ENCODE measurements at places on chromosomes 5 and 9.
A peak's percentile ranks its signal among the peaks of the same experiment; 100 is the strongest.

DNA sequence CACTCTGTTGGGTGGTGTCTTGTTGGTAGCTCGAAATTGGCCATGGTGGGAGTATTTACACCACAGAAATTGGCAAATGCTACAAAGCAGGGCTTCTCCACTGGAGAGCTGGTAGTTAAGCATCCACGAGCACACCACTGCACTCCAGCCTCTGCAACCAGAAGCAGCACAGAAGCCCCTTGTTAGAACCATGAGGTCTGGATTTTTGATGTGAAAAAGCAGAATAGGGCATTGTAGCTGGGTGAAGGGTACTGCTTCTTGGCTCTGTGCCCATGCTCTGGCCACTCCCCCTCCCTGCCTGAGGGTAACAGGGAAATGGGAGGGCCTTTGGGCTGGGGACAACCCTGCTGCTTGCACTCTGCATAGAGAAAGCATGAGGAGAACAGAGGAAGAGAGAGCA is 81.2 kb upstream of the UBTD2 start:
- DNase-seq, result no peak

GRCh38 chr9:33167972-33168461 is 881 bp upstream of the B4GALT1 start:
- no peak for DNase-seq

DNA sequence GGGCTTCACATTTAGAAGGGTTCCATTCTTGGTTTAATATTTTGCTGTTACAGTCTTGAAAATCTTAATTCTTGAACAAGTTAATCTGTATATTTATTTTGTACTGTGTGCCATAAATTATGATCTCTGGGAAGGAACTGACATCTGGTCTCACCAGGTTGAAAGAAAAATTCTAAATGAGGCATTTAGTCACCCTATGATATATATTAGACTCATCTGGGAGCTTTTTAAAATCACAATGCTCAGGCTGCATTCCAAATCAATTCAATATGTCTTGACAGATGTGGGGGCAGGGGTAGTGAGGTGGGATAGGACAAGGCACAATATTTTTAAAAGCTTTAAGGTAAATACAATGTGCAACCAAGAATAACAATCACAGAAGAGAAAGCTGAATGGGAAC is 569.2 kb downstream of the PRR16 start:
- no peak for DNase-seq

- DNase-seq, result no peak
These were observed 27.2 kb downstream of the NEUROG1 start for GRCh38 chr5:135508496-135509005.

GRCh38 chr5:121273833-121274433 is 577.7 kb upstream of the FTMT start:
- DNase-seq, result no peak

DNA sequence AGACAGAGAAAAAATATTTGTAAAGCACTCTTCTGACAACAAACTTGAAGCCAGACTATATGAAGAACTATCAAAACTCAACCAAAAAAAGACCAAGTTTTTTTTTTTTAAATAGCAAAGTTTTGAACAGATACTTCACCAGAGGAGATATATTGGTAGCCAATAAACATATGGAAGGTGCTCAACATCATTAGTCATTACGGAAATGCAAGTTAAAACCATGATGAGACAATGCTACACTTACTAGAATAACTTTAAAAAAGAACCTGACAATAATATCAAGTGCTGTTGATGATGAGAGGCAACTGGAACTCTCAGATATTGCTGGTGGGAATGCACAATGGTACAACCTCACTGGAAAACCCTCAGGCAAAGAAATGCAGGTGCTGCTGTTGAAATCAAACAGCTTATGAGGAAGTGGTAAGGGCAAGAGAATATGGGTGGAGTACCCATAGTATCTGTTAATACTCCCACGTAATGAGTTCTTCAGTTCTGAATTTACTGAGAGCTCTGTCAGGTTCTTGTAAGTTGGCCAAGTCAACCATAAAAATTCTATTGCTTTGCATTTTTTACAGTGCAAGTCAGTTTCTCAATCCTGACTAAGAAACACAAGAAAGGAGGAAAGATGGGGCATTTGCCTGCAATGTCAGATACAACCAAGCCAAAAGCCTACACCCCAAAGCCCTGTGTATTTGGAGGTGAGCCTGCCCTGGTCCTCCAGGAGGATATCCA is 87.3 kb upstream of the GNAQ start:
- peak; percentile 29 for DNase-seq

DNA sequence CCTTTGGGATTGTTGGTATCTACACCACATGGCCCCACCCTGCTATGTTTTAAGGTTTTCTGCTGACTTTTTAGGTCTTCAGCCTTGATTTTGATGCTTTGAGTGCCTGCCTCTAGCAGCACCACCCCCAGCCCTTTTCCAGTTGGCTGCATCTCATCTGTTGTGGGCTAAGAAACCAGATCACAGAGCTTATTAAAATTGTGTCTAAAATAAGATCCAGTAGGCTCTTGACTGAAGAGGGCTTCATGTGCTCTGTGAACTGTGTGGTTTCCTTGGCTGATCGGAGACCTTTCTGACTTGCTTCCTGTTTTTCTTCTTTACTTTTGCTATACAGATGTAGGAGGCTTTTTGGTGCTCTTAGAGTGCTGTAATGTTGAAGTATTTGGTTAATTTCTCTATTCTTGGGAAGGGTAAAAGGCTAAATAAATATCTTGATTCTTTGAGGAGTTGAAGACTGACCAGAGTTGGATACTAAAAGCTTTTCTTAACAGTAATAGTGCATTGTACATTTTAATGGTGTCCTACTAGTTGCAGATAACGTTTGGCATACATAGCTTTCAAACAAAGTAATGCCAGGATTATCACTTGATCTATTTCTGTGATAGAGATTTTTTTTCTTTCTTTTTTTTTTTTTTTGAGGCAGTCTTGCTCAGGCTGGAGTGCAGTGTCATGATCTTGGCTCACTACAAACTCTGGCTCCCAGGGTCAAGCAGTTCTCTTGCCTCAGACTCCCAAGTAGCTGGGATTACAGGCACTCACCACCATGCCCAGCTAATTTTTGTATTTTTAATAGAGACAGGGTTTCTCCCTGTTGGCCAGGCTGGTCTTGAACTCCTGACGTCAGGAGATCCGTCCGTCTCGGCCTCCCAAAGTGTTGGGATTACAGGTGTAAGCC is 4.5 kb downstream of the UBE2D2 start:
- peak; percentile 70 for DNase-seq

GRCh38 chr5:54457094-54457862 is 1.8 kb downstream of the HSPB3 start:
- no peak for DNase-seq

DNA sequence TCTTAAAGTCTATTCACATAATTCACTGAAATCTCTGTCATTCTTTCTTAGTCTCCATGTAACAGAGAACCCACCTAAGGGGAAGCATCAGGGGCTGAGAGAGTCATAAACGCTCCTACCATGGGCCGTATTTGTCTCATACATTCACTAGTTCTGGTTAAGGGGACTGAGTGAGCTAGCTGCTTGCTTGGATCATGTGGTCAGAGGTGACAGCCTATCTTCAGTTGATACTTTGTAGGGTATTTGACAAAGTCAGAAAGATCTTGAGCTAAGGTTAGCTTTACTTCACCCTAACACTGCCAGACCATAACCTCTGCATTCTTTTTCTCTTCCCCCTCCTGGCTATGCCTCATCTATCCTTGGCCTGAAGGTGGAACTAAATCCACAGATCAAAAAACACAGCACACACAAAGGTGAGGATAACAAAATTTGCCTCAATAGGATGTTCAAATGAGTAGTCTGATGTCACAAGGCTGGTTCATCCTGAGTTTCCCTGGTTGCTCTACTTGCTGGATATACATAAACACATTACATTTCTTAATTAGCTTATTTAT is 66.5 kb downstream of the MARCHF3 start:
- no peak for DNase-seq

- no peak for DNase-seq
These were observed 201.4 kb downstream of the ADAMTSL1 start for GRCh38 chr9:18675332-18675731.

GRCh38 chr5:113099822-113100221 is 123.2 kb downstream of the DCP2 start:
- no peak for DNase-seq

DNA sequence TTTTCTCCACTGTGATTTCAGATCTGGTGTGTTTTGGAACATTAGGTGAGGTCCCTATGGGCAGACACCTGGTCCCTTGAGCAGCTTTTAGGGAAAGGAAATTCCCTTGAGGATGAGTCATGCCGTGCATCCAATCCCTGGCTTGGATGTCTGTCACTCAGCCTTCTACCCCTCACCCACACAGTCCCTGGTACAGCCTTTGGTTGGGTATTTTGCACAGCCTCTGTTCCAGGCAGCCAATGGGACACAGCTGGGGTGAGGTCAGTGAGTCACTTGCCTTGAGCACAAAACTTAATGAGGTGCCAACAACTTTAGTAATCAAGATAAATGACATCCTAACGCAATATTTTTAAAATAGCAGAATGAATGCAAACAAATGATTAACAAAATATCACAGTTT is 22.7 kb upstream of the SVEP1 start:
- DNase-seq, result no peak

DNA sequence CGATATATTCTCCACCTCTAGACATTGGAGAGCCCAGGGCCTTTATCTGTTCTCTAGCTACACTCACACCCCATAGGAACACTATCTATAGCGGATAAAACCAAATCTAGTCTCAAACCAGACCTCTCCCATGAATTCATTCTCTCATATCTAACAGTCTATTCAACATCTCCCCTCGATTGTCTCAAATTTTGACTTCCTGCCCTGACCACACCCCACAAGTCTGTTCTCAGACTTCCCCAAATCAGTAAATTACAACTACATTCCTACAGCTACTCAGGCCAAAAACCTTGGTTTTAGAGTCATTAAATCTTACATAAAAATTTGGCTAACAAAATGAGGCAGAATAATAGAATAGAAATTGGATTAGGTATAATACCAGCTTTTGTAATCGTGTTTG is 12.5 kb upstream of the SLC1A3 start:
- no peak for DNase-seq

- DNase-seq, result no peak
These were observed 181.4 kb downstream of the LURAP1L start for GRCh38 chr9:12956261-12956660.

DNA sequence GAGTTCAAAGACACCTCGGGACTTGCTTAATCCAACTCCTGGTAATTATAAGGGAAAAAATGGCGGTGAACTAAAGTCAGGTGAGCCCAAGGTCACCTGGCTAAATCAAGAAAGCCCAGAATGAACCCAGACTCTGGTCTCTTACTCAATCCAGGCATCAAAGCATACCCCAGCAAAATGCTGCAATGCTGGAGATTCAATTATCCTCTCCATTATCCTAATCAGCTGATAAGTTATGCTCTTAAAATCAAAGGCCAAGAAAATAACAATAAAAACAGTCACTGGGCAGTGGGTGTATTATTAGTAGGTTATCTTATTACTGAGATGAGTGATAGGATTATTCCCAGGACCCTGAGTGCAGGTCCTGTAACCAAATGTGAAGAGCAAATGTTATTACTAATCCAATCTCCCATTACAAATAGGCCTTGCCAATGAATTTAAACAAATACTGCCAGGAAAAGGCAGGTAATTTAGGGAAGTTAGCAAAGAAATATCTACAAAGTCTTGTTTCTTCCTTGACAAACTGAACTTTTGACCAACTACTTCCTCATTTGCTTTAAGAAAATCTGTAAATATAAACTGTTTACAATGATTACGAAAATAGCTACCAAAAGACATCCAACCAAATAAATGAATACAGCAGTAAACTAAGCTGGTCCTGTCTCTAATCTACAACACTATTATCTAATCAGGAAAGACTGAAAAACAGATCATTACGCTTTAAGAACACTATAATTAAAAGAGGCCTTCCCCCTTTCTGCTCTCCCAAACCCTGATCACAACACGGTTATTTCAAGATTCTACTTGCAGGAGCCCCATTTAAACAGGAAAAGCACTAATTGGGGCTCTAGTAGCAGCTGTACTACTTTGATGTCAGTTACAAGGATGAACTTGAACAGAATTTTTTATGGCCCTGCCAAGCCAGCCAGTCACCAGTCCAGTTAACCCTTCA is 103.2 kb downstream of the MED27 start:
- DNase-seq, result no peak

DNA sequence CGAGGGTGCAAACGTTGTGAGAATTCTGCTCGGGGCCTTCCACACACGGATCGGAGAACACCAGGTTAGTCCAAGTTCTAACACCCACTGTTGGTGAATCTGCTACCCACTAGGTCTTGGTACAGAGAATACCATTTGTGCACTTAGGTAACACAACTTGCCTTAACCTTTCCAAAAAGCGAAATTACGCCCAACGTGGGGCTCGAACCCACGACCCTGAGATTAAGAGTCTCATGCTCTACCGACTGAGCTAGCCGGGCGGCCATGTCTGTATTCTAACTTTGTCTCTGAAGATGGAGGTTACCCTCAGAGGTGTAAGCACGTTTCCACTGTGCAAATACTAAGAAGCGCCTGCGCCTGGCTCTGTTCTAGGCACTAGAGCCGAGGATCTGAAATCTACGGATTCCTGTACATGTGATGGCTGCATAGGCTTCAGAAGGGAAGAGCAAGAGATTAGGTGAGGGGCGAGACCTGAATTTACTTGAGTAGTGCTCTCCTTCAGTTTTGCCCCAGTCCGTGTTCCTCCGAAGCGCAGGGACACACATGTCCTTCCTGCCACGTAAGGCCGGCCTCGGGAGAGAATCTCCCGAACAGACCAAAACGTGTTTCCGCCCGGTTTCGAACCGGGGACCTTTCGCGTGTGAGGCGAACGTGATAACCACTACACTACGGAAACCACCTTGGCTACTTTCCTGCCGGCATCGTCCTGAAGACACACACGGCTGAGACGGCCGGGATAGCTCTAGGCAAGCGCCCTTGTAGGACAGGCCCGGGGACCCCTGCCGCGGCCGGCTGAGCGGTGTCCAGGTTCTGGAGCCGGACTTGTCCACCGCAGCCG is 1.1 kb upstream of the TRIM41 start:
- peak; percentile 69 for DNase-seq

DNA sequence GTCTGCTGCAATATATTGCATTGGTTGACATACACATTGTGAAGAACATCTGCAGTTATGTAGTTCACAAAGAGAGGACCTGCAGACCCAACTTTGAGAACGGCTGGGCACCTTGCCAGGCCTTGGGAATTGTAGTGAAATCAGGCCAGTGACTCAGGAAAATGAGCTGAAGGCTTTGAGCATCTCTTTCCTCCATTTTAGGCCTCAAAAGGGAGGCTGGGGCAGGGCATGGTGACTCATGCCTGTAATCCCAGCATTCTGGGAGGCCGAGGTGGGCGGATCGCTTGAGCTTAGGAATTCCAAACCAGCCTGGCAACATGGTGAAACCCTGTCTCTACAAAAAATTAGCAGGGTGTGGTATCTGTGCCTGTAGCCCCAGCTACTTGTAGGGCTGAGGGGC is 1.4 kb upstream of the IPPK start:
- DNase-seq, result no peak

GRCh38 chr9:98302150-98302549 is 46.7 kb upstream of the TBC1D2 start:
- DNase-seq, result no peak

GRCh38 chr5:96331210-96331609 is 101.8 kb downstream of the PCSK1 start:
- no peak for DNase-seq

GRCh38 chr9:135220601-135221575 is 133.4 kb downstream of the OLFM1 start:
- DNase-seq, result no peak

Measured in GM10248 (cell line).